ENCODE measurements at places on chromosomes 2 and 18.
A peak's percentile ranks its signal among the peaks of the same experiment; 100 is the strongest.

DNA sequence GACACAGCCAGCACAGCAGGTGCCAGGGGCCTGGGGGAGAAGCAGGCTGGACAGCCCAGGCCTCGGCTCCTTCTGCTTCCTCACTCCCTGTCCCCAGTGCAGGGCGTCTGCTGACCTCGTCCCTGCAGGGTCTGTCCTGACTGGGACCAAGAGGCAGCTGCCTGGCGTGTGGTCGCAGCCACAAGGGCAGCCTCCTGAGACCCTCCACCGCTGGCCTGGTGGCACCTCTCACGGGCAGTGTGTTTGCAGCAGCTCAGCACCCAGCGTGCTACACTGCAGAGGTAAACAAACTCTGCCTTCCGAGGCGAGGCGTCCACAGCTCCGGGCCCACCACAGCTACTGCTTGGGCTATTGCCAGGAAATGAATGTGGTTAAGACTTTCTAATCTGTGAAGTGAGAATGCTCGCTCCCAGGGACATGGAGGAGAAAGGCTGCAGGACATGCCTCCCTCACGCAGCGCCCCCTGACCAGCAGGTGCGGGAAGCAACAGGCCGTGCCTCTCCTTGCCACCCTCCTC, 46.1 kb upstream of the HPCAL1 start:
- DNase-seq: no peak

DNA sequence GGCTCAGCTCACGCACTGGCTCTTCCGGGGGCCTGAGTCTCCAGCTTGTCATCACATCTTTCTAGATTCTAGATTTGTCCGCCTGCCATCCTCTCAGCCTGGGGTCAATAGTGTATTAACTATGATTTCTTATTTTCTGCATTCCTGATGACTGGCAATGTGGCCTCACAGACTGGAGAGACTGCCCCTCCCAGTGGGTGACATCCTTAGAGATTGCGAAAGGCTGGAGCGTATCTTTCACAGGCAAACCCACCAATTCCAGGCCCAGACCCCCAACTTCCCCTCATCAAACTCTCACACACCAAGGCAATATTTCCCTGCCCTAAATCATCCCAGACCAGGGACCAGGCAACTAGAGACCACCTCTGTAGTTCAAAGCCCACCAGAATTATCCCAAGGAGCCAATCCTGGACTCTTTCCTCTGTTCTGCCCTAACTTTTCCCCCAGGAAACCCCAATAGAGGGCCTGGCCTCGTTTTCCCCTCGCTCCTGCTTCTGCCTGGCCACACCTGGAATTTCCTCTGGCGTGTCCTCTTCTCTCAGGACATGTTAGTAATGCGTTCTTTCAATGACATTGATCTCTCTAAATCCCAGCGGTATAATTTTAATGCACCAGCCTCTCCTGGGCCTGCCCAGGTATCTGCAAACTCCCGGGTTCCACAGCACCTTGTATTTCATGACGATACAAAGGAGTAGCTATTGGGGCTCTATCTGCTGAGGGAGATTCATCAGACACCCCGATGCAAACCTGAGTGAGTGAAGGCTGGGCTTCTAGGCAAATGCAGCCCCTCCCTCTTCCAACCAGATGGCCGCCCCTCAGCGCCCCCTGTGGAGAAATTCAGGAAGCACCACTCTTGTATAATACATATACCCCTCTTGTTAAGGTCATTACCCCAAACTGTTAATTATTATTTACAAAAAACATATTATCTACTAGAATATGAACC, 2.4 kb upstream of the KCNF1 start:
- no peak for DNase-seq

DNA sequence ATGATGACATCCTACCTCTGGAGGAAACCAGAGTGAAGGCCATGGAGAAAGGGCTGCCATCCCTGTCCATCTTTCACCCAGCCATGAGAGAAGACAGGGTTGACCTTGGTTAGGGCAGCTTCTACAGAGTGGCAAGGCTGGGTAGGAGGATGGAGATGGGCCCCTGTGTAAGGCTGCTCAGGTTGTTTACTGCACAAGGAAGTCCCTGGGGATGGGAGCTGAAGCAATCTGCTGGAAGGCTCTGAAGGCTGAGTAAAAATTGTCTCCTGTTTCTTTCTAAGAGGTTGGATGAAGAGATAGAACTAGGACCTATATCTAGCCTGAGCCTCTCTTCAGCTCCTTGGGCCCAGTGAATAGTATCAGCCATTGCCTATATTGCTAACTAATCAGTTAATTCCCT, 14.4 kb downstream of the ELMOD3 start:
- no peak for DNase-seq

DNA sequence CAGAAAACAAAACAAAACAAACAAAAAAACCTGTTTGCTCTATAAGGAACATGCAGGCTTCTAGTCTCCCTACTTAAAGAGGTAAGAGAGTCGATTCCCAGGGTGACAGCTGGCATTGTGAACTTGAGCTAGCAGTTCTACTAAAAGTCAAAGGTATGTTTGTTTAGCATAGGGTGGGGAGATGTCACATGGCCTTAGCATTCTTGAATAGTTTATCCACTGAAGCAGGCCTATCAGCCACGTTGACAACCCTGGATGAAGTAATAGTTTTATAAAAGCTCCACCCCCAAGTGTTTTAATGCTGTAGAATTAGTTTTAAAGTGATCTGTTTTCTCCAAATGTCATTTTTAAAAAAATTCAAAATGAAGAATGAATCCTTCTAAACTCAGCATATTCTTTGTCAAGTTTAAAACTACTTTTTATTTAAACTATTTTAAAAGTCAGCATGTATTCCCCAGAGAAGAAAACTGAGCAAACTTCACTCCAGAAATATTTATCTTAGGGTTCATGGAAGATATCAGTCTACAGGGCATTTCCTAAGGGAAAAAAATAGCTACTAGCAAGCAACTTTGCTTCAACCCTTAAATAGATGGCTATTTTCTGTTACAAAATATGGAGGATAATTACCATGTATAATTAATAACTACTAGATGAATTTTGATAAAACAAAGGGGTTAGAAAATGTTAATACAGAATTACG, 1.7 kb downstream of the MYOM1 start:
- no peak for DNase-seq

DNA sequence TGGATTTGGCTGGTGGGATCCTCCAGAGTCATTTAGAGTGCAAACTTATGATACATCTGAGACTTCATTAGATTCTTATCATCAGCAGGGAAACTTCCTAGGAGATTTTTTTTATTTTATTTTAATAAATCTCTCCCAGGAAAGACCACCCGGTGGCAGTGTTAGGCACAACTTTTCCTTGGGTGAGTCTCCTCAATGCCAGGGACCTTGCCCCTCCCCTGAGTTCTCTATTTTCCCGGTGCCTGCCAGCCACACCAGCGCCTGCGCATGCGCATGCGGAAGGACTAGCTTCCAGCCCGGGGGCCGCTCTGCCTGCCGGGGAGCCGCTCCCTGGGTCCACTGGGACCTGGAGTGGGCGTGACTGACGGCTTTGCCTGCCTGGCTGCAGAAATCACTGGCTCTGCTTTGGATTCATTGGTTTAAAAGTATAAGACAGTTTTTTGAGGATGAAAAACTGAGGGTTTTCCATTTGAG, 86.6 kb downstream of the TMEM182 start:
- peak; percentile 46 for DNase-seq

DNA sequence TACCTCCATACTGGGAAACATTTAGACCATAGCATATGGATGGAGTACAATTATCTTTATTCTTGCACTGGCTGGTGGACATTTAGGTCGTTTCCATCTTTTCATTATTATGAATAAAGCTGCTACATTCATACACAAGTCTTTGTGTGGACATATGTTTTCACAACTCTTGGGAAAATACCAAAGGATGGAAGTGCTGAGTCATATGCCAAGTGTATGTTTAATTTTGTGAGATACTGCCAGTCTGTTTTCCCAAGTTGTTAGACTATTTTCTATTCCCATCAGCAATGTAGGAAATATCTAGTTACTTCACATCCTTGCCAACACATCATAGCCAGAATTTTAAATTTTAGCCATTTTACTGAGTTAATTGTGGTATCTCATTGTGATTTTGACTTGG, 91.5 kb downstream of the GALNT13 start:
- DNase-seq: no peak

GRCh38 chr2:51629406-51629805, 597.5 kb upstream of the NRXN1 start:
- no peak for DNase-seq

GRCh38 chr2:45777996-45778719, 126.7 kb downstream of the PRKCE start:
- no peak for DNase-seq

- DNase-seq: no peak
These were observed 76.8 kb upstream of the PELI1 start for GRCh38 chr2:64220894-64221617.

DNA sequence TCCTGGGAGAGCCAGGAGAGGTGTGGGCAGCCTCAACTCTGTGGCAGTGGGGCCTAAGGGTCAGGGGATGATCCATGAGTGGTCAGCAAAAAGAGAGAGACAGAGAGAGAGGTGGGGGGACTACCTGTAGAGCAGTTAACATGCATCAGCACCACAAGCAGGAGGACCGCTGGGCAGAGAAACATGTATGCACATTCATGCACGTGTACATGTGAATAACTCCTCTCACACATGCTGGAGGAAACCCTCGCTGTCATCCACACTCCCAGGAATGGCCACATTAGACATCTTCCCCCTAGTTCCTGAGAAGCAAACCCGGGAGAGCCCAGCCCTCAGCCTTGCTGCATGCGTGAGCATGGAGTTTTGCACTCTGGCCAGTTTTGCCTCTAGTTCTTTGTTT, 166.1 kb downstream of the SMAD7 start:
- no peak for DNase-seq

DNA sequence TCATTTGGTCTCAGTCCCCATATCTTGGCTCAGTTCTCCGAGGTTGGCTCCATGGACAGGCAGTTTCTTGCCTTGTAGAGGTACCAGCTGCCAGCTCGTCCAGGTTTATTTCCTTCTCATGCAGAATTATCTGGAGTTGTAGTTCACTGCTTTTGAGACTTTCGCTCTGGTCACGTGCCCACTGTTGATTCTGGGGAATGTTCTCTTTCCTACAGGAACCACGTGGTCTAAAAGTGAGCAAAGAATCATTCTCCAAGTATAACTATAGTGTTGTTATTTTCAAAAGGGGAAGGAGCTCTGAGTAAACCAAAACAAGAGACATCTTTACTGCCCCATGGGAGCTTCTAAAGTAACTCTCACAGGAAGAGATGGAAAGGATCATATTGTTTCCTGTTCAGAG, 41.2 kb upstream of the RAB27B start:
- no peak for DNase-seq

GRCh38 chr18:58755304-58756010, 84.2 kb downstream of the MALT1 start:
- DNase-seq: no peak

GRCh38 chr2:25879133-25879730, 945 bp upstream of the ASXL2 start:
- DNase-seq: no peak

DNA sequence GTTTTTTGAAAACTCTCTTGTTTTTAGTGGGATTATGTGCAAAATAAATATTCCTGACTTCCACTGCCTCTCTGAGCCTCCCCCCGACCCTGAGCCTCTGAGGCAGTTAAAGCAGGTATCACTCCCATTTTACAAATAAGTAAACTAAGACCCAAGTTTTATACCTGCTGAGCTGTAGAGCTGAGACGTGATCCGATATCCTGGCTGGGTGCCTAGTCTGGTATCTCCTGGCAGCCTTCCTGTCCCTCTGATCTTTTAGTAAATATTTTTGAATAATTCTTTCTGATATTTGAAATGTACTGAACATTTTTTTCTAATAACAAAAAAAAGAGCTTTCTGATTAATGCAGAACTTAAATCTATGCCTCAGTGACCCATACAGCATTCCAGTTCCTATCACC, 108.3 kb upstream of the NOSTRIN start:
- no peak for DNase-seq

DNA sequence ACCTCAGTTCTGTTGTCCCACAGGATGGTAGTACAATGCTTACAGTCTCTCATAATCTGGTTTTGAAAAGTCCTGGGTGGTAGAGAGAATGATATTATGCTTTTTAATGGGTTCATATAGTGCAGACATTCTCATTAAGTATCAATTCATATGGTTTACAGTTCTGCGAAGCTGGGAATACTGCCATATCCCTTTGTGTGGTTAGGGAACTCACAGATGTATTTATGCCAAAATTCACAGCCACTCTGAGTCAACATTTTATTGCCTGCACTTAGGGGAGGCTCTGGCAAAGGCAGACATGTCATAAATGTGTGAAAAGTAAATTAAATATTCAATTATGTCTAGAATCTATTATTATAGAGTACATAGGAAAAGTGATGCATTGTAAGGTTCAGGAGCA, 808.2 kb downstream of the SUCLG1 start:
- DNase-seq: no peak

- no peak for DNase-seq
These were observed 179.7 kb downstream of the MREG start for GRCh38 chr2:215833531-215834162.

DNA sequence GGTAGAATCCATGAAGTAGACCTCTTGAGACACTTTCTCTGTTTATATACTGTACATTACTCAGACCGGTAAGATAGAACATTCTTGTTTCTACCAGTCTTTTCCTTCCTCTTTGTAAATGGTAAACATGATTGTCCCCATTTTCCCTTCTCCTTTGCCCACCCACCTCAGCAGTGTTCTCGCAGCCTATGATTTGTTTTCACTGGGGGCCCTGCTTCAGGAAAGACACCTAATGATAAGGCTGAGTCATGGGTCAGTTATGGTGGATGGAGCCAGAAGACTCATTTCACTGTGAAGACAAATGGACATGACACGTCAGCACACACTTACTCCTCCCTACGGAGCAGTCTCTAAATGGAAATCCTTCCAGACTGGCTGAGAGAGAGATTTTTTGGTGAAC, 23.7 kb downstream of the CENPO start:
- DNase-seq: no peak

DNA sequence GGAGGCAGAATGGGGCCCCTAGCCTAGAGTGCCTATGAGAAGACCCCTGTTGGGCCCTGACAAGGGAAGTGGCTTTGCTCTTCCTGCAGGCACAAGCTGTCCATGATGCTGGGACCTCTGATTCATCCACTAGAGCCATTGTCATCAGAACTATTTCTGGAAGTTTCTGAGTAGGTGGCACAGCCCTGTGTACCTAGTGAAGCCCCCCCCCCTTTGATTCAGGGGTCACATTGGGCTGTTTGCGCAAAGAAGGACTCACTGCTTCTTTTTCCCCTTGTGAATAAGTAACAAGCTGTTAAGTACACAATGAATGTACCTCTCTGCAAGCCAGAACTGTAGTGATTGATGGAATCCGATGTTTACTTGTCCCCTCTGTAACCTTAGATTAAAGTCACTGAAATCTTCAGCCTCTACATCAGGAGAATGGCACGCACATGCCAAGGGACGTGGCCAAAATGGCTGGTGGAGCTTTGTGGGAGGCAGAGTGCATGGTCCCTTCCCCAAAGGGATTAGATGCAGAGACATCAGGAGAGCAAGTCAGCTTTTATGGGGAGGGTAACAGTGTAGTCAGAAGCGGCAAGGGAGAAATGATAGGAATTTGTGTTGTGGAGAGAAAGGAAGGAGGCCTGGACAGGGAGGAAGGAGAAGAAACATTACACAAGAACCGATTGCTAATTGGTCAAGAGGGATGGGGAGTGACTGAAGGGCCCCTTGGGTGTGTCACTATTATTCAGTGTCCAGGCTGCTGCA, 267.6 kb upstream of the RAB12 start:
- no peak for DNase-seq
